ENCODE measurements at places on chromosomes 12 and 14. TPM values are rescaled to one million over a fixed set of nuclear protein-coding genes. Genes with fewer than 3 reads are reported as not detected.

Gene GPR132
- 48.6 TPM for total RNA-seq

Gene OR5AU1
- not detected for total RNA-seq

Gene CLEC6A
- not detected for total RNA-seq

Gene ESPL1
- 63.4 TPM for total RNA-seq

Gene FOXA1
- total RNA-seq, result not detected

Gene RERGL
- total RNA-seq, result not detected

Gene TSPAN9
- not detected for total RNA-seq

Gene JAG2
- 7.2 TPM for total RNA-seq

Gene CGRRF1
- 13.2 TPM for total RNA-seq

Gene SLC7A8
- total RNA-seq, result 0.25 TPM

Gene AKAP5
- total RNA-seq, result 1.8 TPM

Gene FSCB
- total RNA-seq, result not detected

Gene INHBE
- total RNA-seq, result 0.07 TPM

Gene MMAB
- total RNA-seq, result 23.3 TPM

Gene IAPP
- not detected for total RNA-seq

Gene KRT1
- total RNA-seq, result 0.51 TPM

Gene PTPRO
- 8.3 TPM for total RNA-seq

Gene USP5
- total RNA-seq, result 115 TPM

Gene KLHDC1
- total RNA-seq, result 2.0 TPM

Gene FLVCR2
- 6.9 TPM for total RNA-seq

Gene TGFB3
- 1.8 TPM for total RNA-seq

Gene IL23A
- 32.8 TPM for total RNA-seq

Gene PLEKHD1
- 0.12 TPM for total RNA-seq

Gene LRRC43
- 0.29 TPM for total RNA-seq

Gene TAMALIN
- 3.9 TPM for total RNA-seq

Gene KCNH5
- not detected for total RNA-seq

Gene PYGL
- not detected for total RNA-seq

Gene NR1H4
- total RNA-seq, result not detected

Gene HPD
- not detected for total RNA-seq

Gene ACSM4
- total RNA-seq, result not detected

Measured in T-helper 1 cell treated with Interleukin-12 subunit alpha and Interleukin-12 subunit beta and Interleukin-4 antibody, amounts not matched to agents 30 ng/mL and 1 ng/mL, for 36 hours (primary cell).